ENCODE measurements at places on chromosomes 16 and 17.

- DNase-seq, result peak; percentile 61
Observed at GRCh38 chr17:17391668-17392370, 85.0 kb upstream of the MED9 start.

DNA sequence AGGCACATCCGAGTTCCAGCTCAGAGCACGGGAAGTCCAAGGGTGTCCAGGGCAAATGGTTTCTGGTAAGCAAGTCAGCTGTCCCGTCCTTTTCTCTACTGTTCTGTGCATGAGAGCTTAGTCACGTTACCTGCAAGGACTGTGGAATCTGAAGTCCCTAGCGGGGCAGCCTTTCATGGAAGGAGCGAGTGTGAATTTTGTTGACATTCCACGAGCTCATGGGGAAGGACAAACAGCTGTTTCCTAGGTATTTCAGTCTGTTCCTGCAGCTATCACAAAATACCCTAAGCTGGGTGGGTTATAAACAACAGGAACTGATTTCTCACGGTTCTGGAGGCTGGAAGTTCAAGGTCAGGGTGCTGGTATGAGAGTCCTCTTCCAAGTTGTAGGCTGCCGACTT, 109.2 kb downstream of the SDR42E1 start:
- no peak for DNase-seq

DNA sequence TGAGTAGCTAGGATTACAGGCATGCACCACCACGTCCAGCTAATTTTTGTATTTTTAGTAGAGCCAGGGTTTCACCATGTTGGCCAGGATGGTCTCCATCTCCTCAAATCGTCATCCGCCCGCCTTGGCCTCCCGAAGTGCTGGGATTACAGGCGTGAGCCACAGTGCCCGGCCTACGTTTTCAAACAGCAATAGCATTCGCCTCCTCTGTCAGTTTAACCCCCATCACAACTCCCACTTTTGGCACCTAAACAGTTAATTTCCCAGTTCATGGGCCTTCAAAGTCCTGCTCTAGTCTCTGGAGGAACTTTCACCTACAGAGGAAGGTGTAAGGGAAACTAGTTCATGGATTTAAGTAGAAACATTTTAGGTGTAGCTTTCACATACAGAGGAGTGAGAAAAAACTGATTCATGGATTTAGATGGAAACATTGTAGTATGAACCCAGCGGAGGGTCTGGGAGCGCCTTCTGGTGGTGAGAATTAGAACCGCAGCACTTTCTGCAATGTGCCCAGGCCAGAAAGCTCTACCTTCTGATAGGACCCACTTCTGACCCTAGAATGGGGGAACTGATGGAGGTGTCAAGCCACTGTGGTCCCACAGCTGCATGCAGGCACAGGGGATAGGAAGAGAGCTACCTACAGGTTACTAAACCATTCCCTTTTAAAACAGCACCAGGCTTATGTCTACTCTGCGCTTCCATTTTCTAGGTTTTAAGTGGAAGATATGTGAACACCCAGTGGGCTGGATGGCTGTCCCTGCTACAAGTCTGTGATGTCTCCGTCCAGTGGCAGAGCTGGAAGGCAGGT, 12.0 kb upstream of the MEOX1 start:
- peak; percentile 80 for DNase-seq

- no peak for DNase-seq
Observed at GRCh38 chr16:55100100-55100499, 169.4 kb downstream of the IRX5 start.

- no peak for DNase-seq
Observed at GRCh38 chr17:10812674-10813073, 8.8 kb upstream of the TMEM238L start.

GRCh38 chr17:72146371-72146770, 25.6 kb downstream of the SOX9 start:
- no peak for DNase-seq

DNA sequence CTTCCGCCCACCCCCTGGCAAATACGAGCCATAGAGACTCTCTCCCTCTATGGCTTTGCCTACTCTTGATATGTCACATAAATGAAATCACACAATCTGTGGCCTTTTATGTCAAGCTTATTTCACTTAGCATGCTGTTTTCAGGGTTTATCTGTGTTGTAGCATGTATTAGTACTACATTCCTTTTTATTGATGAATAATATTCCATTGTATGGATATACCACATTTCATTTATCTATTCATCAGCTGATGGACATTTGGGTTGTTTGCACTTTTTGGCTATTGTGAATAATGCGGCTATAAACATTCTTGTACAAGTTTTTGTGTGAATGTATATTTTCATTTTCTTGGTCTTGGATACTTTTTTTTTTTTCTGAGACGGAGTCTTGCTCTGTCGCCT, 37.0 kb upstream of the DHX8 start:
- no peak for DNase-seq

GRCh38 chr16:30353438-30354129, 1.5 kb downstream of the CD2BP2 start:
- DNase-seq, result peak; percentile 10

- no peak for DNase-seq
Observed at GRCh38 chr16:68126395-68126794, 41.2 kb downstream of the NFATC3 start.

- no peak for DNase-seq
Observed at GRCh38 chr16:81928271-81928918, 82.9 kb downstream of the SDR42E1 start.

GRCh38 chr16:66513111-66513723, 36.7 kb downstream of the TK2 start:
- DNase-seq, result no peak

GRCh38 chr17:17922070-17922614, 50.1 kb downstream of the TOM1L2 start:
- no peak for DNase-seq

- peak; percentile 74 for DNase-seq
Observed at GRCh38 chr16:9138731-9139501, 47.5 kb downstream of the HAPSTR1 start.

DNA sequence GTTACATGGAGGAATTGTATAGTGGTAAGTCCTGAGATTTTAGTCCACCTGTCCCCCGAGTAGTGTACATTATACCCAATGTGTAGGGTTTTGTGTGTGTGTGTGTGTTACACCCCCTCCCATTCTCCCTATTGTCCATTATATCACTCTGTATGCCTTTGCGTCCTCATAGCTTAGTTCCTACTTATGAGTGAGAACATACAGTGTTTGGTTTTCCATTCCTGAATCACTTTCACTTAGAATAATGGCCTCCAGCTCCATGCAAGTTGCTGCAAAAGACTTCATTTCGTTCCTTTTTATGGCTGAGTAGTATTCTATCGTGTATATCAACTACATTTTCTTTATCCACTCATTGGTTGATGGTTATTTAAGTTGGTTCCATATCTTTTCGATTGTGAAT, 635 bp upstream of the FA2H start:
- no peak for DNase-seq

- no peak for DNase-seq
Observed at GRCh38 chr16:8928467-8928957, 35.2 kb downstream of the USP7 start.

- DNase-seq, result no peak
Observed at GRCh38 chr17:7956228-7956965, 24.4 kb downstream of the CNTROB start.

GRCh38 chr16:68695575-68695974, 41.5 kb upstream of the CDH1 start:
- DNase-seq, result no peak

GRCh38 chr16:78469787-78470186, 370.3 kb downstream of the WWOX start:
- DNase-seq, result no peak
